ENCODE measurements at places on chromosomes 13 and 19.

- DNase-seq, result no peak
These were observed 421.9 kb upstream of the ARGLU1 start for GRCh38 chr13:106989876-106990275.

GRCh38 chr19:51653162-51653561 lies 6.5 kb upstream of the SIGLEC14 start:
- no peak for DNase-seq

- no peak for DNase-seq
These were observed at the start of gene MEIOSIN for GRCh38 chr19:45733160-45733810. MEIOSIN (plus strand) TSS chr19:45733439; CDS start chr19:45735377, 1,938 bp downstream.

DNA sequence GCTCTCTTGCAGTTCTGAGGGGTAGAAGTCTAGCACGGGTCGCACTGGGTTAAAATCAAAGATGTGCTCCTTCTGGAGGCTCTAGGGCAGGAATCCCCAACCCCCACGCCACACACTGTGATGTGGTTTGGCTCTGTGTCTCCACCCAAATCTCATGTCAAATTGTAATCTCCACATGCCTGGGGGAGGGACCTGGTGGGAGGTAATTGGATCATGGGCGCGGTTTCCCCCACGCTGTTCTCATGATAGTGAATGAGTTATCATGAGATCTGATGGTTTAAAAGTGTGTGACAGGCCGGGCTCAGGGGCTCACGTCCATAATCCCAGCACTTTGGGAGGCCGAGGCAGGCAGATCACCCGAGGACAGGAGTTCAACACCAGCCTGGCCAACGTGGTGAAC lies 26.6 kb upstream of the CALM3 start:
- no peak for DNase-seq
